M059J (cell line): ENCODE measurements at places on chromosomes 2 and 18. TPM values are rescaled to one million over a fixed set of nuclear protein-coding genes. Genes with fewer than 3 reads are reported as not detected.

- DNase-seq = peak; percentile 52
Observed at GRCh38 chr18:28512357-28512756, 335.4 kb upstream of the CDH2 start.

GRCh38 chr18:62744076-62744968 lies 29.0 kb downstream of the PHLPP1 start:
- DNase-seq = no peak

The PRKAG3 gene
- total RNA-seq = not detected in 2 replicates

The XRCC5 gene
- 261 and 335 TPM in 2 replicates for total RNA-seq

The FBXO15 gene
- 0.17 and 0.71 TPM in 2 replicates for total RNA-seq

- no peak for DNase-seq
Observed at GRCh38 chr18:11411048-11411447, 198.3 kb upstream of the SLC35G4 start.

GRCh38 chr2:45715601-45716379 lies 64.3 kb downstream of the PRKCE start:
- DNase-seq = no peak

DNA sequence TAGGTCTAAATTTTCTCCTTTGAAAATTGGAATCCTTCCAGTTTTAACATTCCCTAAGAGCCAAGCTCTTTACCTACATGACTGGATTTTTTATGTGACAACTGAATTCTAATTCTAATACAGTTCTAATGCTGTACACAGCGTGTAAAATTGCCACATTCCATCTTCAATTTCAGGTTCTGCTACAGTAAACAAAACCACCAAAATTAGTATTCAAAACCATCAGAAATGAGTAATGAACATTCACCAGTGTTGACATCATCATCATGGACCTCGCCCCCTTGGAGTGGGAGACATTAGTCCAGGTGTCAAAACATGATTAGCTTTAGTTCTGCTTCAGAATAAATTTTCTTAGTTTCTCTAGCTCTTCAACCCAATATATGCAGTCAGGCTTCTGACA lies 133.6 kb downstream of the MBD2 start:
- DNase-seq = peak; percentile 32

GRCh38 chr2:210561475-210561874 lies 5.1 kb downstream of the CPS1 start:
- no peak for DNase-seq

GRCh38 chr2:118577202-118577601 lies 270.2 kb downstream of the EN1 start:
- no peak for DNase-seq

- peak; percentile 8 for DNase-seq
Observed at GRCh38 chr2:24920809-24921441, 888 bp upstream of the ADCY3 start.

DNA sequence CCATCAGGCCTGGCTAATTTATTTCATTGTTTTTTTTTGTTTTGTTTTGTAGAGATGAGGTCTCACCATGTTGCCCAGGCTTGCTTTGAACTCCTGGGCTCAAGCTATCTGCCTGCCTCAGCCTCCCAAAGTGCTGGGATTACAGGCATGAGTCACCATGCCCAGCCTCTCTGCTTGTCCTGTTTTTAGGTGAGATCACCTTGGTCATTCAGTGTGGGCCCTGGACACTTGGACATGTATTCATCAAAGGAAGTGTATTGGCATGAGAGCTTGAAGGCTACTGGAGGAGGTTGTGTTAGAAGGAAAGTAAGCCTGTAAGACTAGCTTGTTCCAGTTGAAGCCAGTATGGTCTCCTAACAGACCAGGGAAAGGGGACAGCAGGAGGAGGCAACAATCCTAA lies 229.2 kb upstream of the RGPD4 start:
- DNase-seq = peak; percentile 54

GRCh38 chr18:79452190-79452990 lies 56.7 kb downstream of the NFATC1 start:
- DNase-seq = no peak

The TNFAIP6 gene
- not detected in 2 replicates for total RNA-seq
